ENCODE measurements at places on chromosomes 1 and 21.

DNA sequence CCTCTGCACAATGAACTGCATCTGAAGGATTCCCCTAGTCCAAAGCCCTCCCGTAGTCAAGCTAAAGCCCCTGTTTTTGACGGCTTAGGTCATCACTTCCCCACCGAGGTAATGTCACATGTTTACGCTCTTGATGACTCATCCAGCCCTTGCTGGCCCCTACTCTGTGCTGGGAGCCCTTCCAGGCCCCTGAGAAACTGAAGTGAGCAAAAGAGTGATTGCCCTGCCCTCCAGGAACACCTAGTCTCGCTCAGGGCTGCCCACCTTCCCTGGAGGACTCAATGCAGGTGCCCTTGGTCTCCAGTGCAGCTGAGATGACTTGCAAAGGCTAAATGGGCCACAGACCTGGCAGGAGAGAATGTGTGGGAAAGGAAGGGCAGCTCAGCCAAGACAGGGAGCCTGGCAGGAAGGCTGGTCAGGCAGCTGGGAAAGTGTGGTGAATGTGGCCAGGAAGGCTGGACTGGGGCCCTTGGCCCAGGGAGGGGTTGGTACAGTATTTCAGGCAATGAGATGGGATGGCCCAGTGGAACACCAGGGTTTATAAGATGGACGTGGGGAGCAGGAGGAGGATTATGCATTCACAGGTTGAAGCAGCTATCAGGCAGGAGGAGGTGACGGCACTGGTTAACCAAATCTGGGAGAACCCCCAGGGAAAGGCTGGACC, 345.6 kb downstream of the NPHP4 start:
- no peak for DNase-seq

DNA sequence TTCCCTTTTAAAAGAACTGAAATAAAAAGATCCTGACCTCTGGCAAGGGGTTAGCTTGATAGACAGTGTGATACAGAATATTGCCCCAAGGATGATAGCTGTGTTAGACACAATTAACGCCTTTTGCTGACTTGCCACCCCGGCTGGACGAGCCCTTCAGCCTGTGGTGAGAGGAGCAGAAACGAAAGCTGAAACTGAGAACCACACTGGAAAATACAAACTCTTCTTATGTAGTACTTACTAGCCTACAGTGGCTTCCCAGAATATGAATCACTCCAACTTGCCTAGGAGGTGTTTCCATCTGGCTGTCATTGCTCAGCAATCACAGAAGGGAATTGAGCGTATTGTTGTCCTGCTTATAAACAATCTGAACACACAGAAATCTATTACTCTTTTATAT, 22.9 kb downstream of the SAMSN1 start:
- DNase-seq: no peak

- no peak for DNase-seq
Observed at GRCh38 chr1:22259551-22260282, 116.8 kb upstream of the WNT4 start.

GRCh38 chr1:204334455-204334854, 25.3 kb downstream of the PLEKHA6 start:
- no peak for DNase-seq

- DNase-seq: no peak
Observed at GRCh38 chr1:89548122-89548857, 23.7 kb downstream of the LRRC8B start.

GRCh38 chr1:175188936-175189335, 3.6 kb downstream of the KIAA0040 start:
- peak; percentile 50 for DNase-seq

GRCh38 chr1:89203166-89203565, 4.4 kb upstream of the GBP4 start:
- DNase-seq: no peak

- no peak for DNase-seq
Observed at GRCh38 chr21:43211760-43212115, 42.9 kb downstream of the CRYAA start.

GRCh38 chr1:6239950-6240768, 3.8 kb upstream of the HES3 start:
- no peak for DNase-seq

DNA sequence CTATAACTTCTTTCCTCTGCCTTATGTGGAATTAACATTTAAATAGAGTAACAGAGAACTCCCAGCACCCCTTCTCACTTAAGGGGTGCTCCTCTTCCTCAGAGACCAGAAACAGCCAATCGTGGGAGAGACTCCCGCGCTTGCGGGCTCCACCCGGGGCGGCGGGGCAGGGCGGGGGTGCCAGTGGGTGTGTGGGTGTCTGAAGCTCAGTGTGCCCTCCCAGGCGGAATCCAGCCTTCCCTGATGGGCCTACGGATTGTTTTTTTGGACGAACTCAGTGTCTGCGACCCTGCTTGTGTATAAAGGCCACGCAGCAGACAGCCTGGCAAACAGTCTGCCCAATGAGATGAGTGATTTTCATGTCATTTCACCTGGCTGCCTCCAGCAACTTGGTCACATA, 6.2 kb downstream of the RCC2 start:
- DNase-seq: no peak

- DNase-seq: no peak
Observed at GRCh38 chr1:67647814-67648358, 37.1 kb upstream of the GADD45A start.

GRCh38 chr1:199272139-199272544, 633.3 kb downstream of the PTPRC start:
- no peak for DNase-seq

DNA sequence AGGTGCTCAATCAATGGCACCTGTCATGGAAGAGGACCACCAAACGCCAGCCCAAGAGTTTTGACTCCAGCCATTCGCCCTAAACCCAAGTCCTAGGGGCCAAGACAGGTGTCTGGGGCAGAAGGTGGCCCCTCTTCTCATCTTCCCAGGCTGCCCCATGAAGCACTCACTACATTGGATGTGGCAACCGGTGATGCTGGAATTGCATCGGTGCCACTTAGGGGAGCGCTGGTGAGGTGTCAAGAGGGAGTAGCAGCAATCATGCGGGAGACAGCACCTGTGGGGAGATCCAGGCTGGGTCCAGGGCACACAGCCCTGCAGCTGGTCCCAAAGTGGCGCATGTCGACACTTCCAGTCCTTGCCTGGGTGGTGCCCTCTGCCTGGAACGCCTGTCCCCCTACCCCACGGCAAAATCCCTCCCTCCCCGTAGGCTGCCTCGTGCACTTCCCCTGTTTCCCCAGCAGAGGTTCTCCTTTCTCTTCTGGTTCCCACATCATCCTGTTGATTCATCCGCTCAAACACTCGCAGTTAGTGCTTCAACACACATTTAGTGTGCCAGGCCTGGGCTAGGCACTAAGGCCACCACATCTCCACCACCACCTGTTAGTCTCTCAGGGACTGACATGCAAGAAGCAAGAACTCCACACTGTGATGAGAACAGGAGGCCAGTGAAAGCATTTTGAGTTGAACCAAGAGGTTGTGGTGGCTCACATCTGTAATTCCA, 18.5 kb downstream of the PLA2G2D start:
- peak; percentile 29 for DNase-seq

- no peak for DNase-seq
Observed at GRCh38 chr1:218250492-218250891, 34.6 kb upstream of the RRP15 start.

GRCh38 chr1:236164273-236164672, 21.9 kb downstream of the GPR137B start:
- DNase-seq: no peak

GRCh38 chr21:41653243-41653953, 113.5 kb downstream of the RIPK4 start:
- no peak for DNase-seq

- DNase-seq: no peak
Observed at GRCh38 chr1:246198115-246198816, 308.8 kb downstream of the SMYD3 start.

DNA sequence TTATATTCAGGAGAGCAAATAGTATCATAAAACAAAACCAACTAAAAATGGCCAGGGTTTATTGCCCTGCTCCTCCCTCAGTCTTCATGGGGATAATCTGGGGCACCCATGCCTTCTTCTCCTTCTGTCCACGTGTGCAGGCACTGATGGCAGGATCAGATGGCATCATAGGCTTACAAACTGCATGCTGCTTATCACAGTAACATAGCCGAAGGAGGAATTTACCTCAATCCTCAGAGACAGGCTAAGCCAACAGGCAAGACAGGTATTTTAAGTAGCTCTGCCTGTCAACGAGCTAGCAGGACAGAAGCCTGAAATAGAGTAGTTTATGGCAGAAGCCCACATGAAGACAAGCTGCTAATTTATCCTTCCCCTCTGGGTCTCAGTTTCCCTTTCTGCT, 9.4 kb downstream of the LAMB3 start:
- no peak for DNase-seq

DNA sequence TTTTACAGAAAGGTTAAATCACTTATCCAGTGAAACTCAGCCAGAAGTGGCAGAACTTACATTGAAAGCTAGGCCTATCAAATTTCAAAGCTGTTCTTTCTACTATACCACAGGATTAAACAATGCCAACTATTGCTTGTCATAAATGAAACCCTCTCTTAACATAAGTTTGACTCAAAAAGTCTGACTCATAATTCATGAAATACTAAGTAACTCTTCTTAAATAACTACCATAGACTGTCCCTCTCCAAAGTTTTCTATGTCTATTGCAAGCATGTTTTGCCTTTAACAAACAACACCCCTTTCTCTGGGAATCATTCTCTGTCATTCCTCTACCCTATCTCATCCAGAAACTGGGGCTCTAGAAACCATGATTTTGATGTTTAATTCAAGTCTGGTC, 109.5 kb upstream of the UBE2U start:
- no peak for DNase-seq

DNA sequence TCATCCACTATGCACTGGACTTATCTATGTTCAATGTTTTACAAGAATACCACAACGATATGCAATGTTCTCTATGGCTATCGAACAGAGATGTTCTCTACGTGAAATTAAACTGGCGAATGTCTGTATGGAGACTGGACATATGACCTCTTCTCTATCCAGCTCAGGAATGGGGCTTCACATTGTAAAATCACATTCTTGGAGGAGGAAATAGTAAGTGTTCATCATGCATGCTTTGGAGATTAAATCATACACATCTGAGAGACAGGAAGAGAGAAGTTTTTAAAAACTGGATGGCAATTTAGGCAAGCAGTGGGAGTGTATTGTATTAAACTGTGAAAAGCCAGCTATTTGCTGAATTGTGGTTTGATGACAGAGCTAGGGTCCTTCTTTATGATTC, 47.9 kb upstream of the RGL1 start:
- no peak for DNase-seq
